ENCODE measurements at places on chromosomes 2 and 18. TPM values are rescaled to one million over a fixed set of nuclear protein-coding genes. Genes with fewer than 3 reads are reported as not detected.

- peaks cover 68% of the 10 kb centered on the region for H3K27me3 ChIP-seq
- peak overlapping the region; percentile 71 for H3K27ac ChIP-seq
- peak overlapping the region; percentile 17 for H3K4me3 ChIP-seq
- H3K4me1 ChIP-seq: peaks cover 6% of the 10 kb centered on the region
Measured at GRCh38 chr2:236170590-236171165, 2.5 kb upstream of the GBX2 start.

The UPP2 gene
- not detected for total RNA-seq

DNA sequence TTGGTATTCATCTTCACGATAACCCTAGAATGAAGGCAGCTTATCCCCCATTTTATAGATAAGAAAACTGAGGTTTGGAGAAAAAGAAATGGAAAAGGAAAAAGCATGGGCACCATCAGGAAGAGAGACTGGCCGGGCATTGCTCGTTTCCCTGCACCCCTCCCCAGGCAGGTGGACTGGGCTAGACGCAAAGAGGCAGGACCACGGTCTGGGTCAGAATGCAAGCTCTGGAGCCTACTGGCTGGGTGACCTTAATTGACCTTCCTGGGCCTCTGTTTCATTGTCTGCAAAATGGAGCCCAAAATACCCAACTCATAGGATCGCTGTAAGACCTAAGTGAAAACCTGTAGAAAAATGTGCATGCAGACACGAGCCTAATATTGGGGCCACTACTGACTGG lies 135.3 kb upstream of the GLI2 start:
- no peak overlapping the region for H3K27ac ChIP-seq
- DNase-seq: no peak
- no peaks in the 10 kb centered on the region for H3K27me3 ChIP-seq
- no peaks in the 10 kb centered on the region for H3K4me1 ChIP-seq

GRCh38 chr2:189516546-189516945 lies 64.0 kb downstream of the SLC40A1 start:
- peaks cover 7% of the 10 kb centered on the region for H3K27me3 ChIP-seq
- H3K27ac ChIP-seq: no peak overlapping the region
- H3K36me3 ChIP-seq: no peaks in the 10 kb centered on the region
- no peaks in the 10 kb centered on the region for H3K4me1 ChIP-seq
- no peak overlapping the region for H3K4me3 ChIP-seq
- DNase-seq: no peak

The C1GALT1C1L gene
- total RNA-seq: not detected

The GRB14 gene
- total RNA-seq: not detected

DNA sequence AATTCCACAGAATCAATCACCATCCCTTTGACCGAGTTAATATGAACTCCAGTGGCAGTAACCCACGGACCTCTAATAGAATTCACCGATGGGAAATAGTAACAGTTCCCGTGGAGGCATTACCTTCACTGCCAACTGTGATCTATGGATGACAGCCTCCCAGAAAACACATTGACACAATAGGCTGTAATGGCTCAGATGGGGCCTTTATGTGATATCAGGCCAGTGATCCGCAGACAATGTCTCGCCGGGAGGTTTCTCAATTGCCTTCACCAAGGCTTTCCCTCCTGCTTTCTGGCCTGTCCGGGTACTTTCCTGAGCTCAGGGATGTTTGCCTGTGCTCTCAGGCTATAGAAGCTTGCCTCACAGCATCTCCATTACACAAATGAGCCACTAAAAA lies 34.4 kb upstream of the KLF7 start:
- no peak for DNase-seq
- no peaks in the 10 kb centered on the region for H3K4me1 ChIP-seq
- H3K4me3 ChIP-seq: no peak overlapping the region
- peaks cover 8% of the 10 kb centered on the region for H3K27me3 ChIP-seq

DNA sequence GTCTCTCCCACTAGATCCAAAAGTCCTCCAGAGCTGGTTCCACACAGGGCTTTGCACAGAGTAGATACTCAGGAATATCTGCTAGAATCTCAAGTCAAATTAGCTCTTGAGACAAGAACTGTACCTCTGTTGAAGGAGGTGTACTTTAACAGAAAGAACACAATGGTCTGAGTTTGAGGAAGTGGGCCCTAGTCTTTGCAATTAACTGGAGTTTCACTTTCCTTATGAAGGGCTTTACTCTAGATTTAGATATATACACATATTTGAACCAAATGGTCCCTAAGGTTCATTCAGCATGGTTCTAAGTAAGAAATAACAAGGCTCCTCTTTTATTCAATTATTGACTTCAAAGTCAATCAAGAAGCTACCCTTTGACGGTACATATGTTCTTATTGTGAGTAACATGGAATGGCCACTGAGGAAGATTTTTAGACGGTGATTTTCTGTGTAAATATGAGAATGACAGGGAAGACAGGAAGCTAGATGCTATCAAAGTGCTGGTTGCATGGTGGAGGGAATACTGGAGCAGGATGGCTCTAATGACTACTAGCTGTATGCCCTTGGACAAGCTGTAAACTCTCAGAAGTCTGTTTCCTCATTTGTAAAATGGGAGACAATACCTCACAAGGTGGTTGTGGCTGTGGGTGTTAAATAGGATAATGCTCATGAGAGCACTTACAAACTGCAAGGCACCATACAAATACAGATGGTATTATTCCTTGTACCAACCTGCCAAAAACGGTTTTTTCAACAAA lies 73.5 kb upstream of the SERTAD2 start:
- H3K4me3 ChIP-seq: peak overlapping the region; percentile 7
- H3K27me3 ChIP-seq: no peaks in the 10 kb centered on the region
- peak overlapping the region; percentile 79 for H3K27ac ChIP-seq
- H3K4me1 ChIP-seq: peaks cover 59% of the 10 kb centered on the region

GRCh38 chr2:163353551-163353950 lies 382.3 kb downstream of the FIGN start:
- peaks cover 8% of the 10 kb centered on the region for H3K27me3 ChIP-seq
- no peak overlapping the region for H3K27ac ChIP-seq

GRCh38 chr2:169160926-169161481 lies 91.6 kb downstream of the DHRS9 start:
- H3K36me3 ChIP-seq: no peaks in the 10 kb centered on the region
- H3K27me3 ChIP-seq: peaks cover 21% of the 10 kb centered on the region
- DNase-seq: no peak
- H3K4me3 ChIP-seq: no peak overlapping the region

DNA sequence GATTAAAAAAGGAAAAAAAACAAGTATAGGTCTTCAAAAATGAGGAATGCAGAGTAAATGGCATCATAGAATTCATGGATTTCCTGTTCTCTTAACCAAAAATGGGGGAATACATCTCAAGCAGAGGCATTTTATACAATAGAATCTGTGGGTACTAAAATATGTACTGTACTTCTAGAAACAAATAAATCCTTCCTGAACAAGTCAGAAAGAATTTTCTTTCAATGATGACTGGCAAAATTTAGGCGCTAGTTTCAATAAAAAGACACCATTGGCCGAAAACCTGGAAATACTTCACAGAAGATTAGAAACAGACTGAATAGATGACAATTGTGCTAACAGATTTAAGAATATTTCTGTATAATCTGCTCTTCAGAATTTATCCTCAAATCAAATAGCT lies 15.1 kb downstream of the TRAK2 start:
- H3K27me3 ChIP-seq: no peaks in the 10 kb centered on the region
- no peak for DNase-seq
- H3K4me1 ChIP-seq: peaks cover 37% of the 10 kb centered on the region
- H3K36me3 ChIP-seq: peaks cover 13% of the 10 kb centered on the region
- H3K4me3 ChIP-seq: no peak overlapping the region

DNA sequence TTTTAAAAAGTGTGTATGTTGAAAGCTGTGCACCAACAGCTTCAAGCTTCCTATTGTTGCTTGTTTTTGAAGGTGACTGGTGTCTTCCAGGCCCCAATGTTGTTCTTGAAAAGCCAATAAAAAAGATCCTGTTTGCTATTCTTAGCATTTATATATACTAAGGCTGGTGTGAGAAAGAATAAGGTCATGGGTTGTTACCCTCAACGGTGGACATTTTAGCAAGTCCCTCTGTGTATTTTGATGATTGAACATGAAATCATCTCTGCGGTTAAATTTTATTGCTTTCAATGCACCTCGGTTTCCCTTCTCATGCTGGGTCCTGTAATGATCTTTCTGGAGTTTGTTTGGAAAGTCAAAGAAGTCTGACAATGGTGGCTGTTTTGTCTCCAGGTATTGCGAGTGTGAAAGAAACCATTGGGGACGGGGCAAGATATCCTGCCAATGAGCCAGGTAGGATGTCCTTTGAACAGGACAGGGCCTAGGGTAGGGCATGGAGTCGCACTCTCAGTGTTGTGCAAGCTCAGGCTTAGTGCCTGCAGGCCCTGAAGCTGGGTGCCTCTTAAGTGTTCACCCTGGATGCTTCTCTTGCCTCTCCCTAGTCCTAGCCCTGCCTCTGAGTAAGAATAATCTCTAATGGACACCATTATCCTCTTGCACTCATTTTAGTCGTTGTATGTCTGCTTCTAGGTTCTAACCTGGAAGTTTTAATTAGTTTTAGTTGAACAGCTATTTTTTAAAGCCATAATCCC lies 16.0 kb upstream of the KLF7 start:
- no peaks in the 10 kb centered on the region for H3K36me3 ChIP-seq
- no peak overlapping the region for H3K27ac ChIP-seq
- no peak overlapping the region for H3K4me3 ChIP-seq
- H3K4me1 ChIP-seq: peaks cover 6% of the 10 kb centered on the region

GRCh38 chr2:143468341-143468888 lies 339.2 kb downstream of the ARHGAP15 start:
- H3K4me3 ChIP-seq: peak overlapping the region; percentile 11
- peaks cover 15% of the 10 kb centered on the region for H3K36me3 ChIP-seq
- H3K27me3 ChIP-seq: no peaks in the 10 kb centered on the region
- DNase-seq: no peak
- peaks cover 48% of the 10 kb centered on the region for H3K4me1 ChIP-seq

- H3K27me3 ChIP-seq: no peaks in the 10 kb centered on the region
- no peak overlapping the region for H3K4me3 ChIP-seq
- no peak for DNase-seq
- no peak overlapping the region for H3K27ac ChIP-seq
- no peaks in the 10 kb centered on the region for H3K36me3 ChIP-seq
- H3K4me1 ChIP-seq: no peaks in the 10 kb centered on the region
Measured at GRCh38 chr2:138867341-138867740, 87.2 kb upstream of the NXPH2 start.

- H3K27ac ChIP-seq: no peak overlapping the region
- no peak for DNase-seq
- H3K4me1 ChIP-seq: no peaks in the 10 kb centered on the region
- H3K36me3 ChIP-seq: no peaks in the 10 kb centered on the region
Measured at GRCh38 chr2:133438848-133439564, 129.3 kb downstream of the NCKAP5 start.

DNA sequence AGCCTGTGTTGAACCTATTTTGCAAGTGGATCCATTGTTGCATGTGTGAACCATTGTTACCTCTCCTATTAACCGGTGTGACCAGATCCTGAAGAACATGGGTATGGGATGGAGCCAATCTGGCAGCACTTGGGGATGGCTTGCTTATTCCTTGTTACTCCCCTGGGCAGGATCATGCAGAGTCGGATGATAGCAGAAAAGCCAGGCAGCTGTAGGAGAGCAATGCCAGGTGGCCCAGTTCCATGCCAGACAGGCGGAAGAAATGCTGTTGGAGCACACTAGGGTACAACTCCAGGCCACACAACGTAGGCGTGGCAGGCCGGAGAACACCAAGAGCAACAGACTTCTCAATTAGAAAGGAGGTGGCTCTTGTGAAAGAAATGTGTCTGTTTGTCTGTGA lies 16.3 kb upstream of the MYO1B start:
- DNase-seq: no peak
- no peaks in the 10 kb centered on the region for H3K36me3 ChIP-seq
- H3K27ac ChIP-seq: no peak overlapping the region

GRCh38 chr18:78430131-78430758 lies 549.4 kb upstream of the SALL3 start:
- DNase-seq: no peak
- no peaks in the 10 kb centered on the region for H3K36me3 ChIP-seq
- H3K27ac ChIP-seq: no peak overlapping the region

DNA sequence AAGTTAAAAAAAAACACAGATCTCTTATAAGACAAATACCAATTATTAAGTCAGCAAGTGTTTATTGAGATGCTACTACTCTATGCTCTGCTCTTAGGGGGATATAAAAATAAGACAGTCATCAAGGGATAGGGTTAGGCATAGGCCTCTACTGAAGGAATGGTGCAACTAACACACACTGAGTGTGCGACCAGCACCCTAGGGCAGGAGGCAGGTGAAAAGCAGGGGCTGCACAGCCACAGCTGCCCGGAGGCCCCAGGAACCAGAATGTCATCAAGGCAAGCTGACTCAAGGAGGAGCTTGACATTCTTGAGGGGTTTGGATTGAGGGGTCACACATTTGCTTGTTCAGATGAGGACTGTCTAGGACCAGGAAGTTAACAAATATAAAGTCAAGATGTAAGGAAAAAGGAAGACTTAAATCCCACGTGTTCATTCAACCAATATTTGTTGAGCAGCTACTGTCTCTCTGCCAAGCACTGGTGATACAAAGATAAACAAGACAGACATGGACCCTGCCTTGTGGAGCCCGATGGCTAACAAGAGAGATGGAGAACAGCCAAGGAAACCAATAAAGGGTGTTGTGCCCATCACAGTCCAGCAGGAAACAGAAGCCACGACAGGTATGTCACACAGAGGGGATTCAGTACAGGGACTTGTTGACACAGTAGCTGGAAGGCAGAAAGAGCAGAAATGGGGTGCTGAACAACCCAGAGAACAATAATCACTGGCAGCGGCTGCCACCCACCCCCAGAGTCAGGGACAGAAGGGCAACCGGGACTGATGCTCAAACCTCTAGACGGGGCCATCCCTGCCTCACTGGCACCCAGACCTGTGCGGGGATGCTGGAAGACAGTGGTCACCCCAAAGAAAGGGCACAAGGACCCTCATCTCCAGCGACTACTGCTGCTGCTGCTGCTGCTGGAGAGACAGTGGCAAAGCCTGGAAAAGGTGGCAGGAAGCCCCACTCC lies 45.8 kb upstream of the MAL start:
- H3K27ac ChIP-seq: peak overlapping the region; percentile 2
- no peaks in the 10 kb centered on the region for H3K4me1 ChIP-seq
- peaks cover 9% of the 10 kb centered on the region for H3K27me3 ChIP-seq
- H3K36me3 ChIP-seq: no peaks in the 10 kb centered on the region

DNA sequence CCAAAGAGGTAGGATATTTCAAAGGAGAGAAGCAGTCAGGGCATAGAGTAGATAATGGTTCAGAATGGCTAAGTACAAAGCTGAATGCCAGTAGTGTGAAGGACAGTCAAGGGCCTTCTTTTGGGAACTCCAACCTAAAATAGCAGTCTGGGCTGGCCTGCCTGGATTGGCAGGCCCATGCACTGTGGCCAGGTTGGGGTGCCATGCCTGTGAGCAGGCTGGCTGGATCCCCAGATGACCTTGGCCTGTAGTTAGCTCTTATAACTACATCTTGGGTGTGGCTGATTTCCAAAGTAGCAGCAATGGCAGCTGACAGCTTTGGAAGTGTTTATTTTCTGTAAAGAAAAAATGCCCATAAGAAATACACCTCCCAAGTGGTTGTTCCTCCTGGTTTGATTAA lies 51.5 kb upstream of the ITGB6 start:
- DNase-seq: no peak
- no peaks in the 10 kb centered on the region for H3K36me3 ChIP-seq
- H3K4me1 ChIP-seq: no peaks in the 10 kb centered on the region

GRCh38 chr2:143730155-143730952 lies 601.1 kb downstream of the ARHGAP15 start:
- peak overlapping the region; percentile 49 for H3K4me3 ChIP-seq
- H3K4me1 ChIP-seq: peaks cover 58% of the 10 kb centered on the region
- peak overlapping the region; percentile 92 for H3K27ac ChIP-seq

Data from activated T-helper 1 cell treated with anti-CD3 and anti-CD28 coated beads, Interleukin-12 subunit alpha, Interleukin-12 subunit beta, Interleukin-2, Interleukin-4 antibody, amounts not matched to agents 30 ng/mL and 10 ng/mL and 1 ng/mL, durations not matched to agents 14 hours and 24 hours and 36 hours (primary cell).